ENCODE measurements at places on chromosomes 11 and 22. TPM values are rescaled to one million over a fixed set of nuclear protein-coding genes. Genes with fewer than 3 reads are reported as not detected.

DNA sequence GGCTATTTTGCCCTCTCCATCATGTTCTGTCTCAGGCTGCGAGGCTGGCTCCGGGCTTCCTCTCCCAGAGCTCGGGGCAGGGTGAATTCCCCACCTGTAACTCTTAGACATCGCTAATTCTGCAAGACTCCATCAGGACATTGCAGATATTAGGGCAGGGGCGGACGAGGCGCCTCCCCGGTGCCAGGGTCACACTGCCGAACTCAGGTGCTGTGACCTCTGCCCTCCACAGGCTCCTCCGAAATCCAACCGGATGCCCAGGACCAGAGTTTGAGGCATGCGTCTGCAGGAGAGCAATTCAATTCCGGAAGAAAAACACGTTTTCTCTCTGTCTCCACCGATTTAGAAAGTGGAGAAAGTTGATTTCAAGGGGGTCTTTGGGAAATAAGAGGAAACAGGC lies 542.7 kb downstream of the BRD1 start:
- DNase-seq, result no peak

DNA sequence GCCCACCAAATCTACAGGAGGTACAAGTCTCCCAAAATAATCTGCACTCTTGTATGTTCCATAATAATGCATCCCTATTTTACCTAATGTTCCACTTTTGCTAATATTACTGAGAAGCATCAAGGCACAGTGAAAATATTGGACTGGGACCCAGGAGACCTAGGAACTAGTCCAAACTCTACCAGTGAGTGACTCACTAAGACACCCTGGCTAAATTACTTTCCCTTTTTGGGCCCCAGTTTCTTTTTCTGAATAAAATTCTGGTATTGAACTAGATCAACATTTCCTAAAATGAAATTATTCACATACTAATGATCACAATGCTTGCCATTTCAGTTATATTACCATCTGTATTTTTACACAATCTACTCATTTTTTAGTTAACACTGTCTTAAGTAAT lies 19.6 kb downstream of the THAP12 start:
- DNase-seq, result no peak

- peak; percentile 62 for DNase-seq
Measured at GRCh38 chr11:19370100-19370861, 129.5 kb upstream of the E2F8 start.

The CDC42EP1 gene
- total RNA-seq, result 86.0 TPM

GRCh38 chr11:104999721-105000120 lies 23.2 kb downstream of the CASP5 start:
- no peak for DNase-seq

DNA sequence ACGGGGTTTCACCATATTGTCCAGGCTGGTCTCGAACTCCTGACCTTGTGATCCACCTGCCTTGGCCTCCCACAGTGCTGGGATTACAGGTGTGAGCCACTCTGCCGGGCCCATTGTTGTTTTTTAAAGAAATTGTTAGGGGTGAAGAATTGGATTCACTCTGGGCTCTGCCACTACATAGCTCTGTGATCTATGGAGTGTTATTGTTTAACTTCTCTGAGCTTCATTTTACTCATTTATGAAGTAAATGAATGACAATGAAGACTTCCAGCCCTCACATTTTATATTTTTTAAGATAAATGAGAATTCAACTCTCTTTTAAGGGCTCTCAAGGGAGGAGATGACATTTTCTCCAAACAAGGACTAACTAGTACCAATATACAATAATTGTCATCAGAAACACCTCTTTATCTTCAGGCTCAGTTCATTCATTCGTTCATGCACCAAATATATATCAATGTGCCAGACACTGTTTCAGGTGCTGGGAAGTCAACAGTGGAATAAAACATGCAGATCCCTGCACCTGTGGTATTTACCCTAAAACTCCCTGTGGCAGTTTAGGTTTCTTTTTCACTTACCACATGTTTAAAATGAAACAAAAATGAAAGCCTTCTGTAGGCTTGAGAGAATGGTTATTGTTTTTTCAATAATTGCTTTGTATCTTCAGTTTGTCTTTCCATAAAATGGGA lies 23.5 kb upstream of the GRAMD1B start:
- DNase-seq, result no peak

DNA sequence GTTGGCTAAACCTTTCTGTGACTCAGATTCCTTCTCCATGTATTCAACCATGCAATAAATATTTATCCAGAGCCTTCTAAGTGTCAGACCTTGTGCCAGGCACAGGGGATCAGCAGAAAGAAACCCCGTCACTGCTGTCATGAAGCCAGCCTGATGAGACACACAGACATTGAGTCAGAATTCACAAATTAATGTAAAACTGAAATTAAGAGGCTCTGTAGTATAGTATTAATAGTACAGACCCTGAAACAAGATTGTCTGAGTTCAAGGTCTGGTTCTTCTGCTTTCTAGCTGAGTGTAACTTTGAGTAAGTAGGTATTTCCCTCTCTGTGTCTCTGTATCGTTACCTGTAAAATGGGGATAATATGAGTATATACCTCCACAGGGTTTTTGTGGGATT lies 46.9 kb downstream of the ME3 start:
- no peak for DNase-seq

- peak; percentile 68 for DNase-seq
Measured at GRCh38 chr11:57480409-57481137, 20.2 kb downstream of the RTN4RL2 start.

DNA sequence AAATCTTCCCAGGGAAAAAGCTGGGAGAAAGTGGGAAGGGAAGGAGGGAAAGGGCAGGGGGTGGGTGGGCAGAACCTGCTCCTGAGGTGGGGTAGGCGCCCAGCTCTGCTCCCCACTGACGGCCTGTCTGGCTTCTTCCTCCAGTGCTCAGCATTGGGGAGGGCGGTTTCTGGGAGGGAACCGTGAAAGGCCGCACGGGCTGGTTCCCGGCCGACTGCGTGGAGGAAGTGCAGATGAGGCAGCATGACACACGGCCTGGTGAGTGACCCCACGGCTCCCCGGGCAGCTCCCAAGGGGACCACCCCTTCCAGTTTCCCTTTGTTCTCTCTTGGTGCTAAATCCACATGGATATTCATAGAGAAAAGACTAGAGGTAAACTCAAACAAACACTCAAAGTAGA lies 25.9 kb downstream of the SHANK3 start:
- DNase-seq, result no peak

The IGSF9B gene
- total RNA-seq, result 13.9 TPM

DNA sequence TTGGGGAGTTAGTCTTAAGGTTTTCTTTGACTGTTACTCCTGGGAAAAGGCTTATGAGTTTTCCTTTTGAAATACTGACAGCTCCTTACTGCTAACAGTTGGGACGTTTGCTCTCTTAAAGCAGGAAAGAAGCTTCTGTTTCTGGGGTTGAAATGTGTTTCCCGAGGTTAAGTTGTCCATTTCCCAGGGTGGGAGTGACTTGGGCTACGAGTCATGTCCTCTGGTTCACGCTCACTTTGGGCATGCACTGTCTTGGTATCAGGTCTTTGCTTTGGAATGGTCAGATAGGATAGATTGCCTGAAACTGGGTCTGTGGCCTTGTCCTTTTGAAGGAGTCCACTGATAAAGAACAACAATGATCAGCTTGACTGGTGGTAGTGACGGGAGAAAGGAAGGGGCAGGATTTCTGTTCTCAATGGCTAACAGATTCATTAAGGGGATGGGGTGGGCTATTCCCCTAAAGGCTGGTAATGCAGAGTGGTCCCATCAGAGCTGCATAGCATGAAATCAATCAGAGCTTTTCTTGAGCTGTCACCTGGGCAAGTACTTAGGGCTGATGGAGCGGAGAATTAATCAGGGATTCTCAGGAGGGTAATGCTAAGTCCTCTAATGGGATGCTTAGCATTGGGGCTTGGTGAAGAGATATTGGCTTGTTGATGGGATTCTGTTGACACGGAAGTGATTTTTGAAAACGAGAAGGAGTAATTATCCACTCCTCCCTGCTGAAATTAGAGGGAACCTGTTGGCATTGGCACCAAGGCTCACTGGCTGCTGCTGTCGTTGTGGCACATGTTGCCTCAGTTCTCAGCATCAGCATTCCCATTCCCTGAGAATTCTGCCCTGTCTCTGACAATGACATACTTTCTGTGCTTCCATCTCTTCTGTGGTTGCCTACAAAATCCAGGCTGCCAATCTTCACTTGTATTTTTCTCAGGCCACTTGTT lies 81.6 kb downstream of the TEAD1 start:
- DNase-seq, result peak; percentile 32

The APOBEC3H gene
- 0.86 TPM for total RNA-seq

DNA sequence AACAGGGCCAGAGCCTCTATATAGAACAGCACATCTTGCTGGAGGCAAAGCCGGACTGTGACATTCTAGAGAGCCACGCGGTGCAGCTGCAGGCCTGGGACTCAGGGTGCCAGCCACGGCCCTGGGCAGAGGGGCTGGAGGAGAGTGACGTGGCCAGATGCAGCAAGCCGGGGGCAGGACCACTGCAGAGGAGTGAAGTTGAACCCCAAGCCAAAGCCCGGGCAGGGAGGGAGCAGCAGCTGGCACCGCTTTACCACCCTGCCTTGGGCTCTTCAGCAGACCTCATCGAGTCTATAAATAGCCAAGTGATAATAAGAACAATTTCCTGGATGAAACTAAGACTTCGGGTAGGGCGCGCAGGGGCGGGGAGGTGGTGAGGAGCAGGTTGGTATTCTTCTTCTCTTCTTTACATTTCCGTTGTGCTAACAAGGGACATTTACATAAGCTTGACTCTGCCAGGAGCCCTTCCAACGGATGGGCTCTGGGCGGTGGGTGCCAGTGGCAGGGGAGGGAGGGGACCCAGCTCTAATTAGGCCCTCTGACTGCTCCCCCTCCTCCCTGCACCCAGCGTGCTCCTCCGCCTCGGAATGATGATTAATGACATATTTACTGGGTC lies 110.2 kb downstream of the ST3GAL4 start:
- no peak for DNase-seq

- DNase-seq, result peak; percentile 62
Measured at GRCh38 chr22:38505541-38506117, 482 bp downstream of the DDX17 start.

The SULT4A1 gene
- not detected for total RNA-seq

The BTBD18 gene
- not detected for total RNA-seq

The NEU3 gene
- total RNA-seq, result 10.0 TPM

DNA sequence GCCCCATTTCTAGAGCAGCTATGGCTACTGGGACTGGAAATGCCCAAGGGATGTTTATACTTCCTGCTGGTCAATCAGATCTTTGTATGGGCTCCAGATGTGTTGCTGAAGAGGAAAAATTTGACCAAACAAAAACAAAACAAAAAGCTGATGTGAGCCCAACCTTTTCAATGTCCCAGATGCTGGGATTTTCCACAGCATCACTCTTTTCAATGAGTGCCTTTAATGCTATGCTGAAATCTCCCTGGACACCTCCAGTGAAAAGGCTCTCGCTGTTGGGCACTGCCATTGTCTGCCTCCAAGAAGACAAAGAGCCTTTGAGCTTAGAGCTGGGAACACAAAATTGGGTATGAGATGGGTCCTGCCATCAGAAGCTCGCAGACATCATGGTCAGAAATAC lies 671.9 kb downstream of the NTM start:
- DNase-seq, result no peak

GRCh38 chr11:103985041-103985440 lies 51.4 kb upstream of the DDI1 start:
- DNase-seq, result no peak

DNA sequence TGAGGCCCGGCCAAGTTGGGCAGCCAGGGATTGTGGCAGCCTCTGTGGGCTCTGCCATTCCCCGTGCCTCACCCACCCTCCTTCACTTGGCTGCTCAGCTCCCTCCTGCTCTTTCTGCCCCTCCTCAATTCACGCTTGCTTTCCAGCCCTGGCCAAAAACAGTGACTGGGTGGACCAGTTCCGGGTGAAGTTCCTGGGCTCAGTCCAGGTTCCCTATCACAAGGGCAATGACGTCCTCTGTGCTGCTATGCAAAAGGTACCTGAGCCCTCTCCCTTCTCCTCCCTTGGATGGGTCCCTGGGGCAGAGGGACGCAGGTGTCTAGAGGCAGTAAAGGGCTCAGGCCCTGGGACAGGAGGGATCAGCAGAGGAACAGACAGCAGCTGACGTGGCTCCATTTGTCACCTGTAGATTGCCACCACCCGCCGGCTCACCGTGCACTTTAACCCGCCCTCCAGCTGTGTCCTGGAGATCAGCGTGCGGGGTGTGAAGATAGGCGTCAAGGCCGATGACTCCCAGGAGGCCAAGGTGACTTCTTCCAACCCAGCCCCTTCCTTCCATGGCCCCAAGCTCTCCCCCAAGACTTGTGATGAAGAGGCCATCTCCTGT lies 2.7 kb downstream of the FREY1 start:
- DNase-seq, result no peak

- DNase-seq, result peak; percentile 83
Measured at GRCh38 chr11:45982656-45983470, 60.4 kb downstream of the LARGE2 start.

The TENM4 gene
- 5.0 TPM for total RNA-seq

The CNTN5 gene
- not detected for total RNA-seq

GRCh38 chr11:102293873-102294601 lies 23.2 kb upstream of the BIRC3 start:
- DNase-seq, result peak; percentile 70

GRCh38 chr11:124638500-124638899 lies 15.8 kb downstream of the TBRG1 start:
- DNase-seq, result no peak

The TTC36 gene
- total RNA-seq, result 0.52 TPM

DNA sequence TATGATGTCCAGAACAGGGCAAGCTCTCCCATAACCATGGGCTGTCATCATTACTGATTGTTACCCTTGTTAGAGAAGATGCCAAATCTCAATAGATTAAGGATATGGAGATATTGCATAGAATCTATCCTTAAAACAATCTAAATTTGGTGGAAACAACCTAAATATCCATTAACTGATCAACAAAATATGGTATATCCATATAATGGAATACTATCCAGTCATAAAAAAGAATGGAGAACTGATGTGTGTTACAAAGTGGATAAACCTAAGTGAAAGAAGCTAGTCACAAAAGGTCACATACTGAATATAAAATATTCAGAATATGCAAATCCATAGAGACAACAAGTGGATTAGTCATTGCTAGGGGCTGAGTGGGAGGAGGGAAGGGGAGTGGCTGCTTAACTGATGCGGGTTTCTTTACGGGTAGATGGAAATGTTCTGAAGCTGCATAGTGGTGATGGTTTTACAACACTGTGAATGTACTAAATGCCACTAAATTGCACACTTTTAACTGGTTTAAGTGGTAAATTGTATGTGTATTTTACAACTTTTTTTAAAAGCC lies 36.1 kb upstream of the SMCO4 start:
- no peak for DNase-seq

- DNase-seq, result no peak
Measured at GRCh38 chr22:46476547-46476941, 60.9 kb downstream of the CELSR1 start.

DNA sequence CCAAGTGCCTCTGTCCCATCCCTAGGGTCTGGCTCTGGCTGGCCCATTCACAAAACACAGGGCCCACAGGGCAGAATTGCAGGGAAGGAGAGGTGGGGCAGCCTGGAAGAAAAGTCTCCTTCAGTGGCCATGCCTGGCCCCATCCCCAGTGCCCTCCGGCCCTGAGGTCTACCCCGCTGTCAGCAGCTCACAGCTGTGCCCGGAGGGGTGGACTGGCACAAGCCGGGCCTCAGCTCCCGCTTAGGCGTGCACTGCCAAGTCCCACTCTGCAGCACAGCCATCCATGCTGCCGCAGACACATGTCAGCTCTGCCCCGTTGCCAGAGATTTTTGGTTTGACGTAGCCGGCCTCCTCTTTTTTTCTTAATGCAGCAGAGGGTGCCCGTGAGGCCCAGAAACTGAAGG lies 3.9 kb upstream of the SCN2B start:
- DNase-seq, result no peak

All from MCF 10A (cell line).